T-helper 2 cell treated with Interferon-gamma antibody and Interleukin-4, amounts not matched to agents 100 ng/mL and 5 ng/mL, for 36 hours (primary cell): ENCODE measurements at places on chromosomes 7 and 10. TPM values are rescaled to one million over a fixed set of nuclear protein-coding genes. Genes with fewer than 3 reads are reported as not detected.

Gene AKR1C8
- 0.20 and 0.23 TPM in 2 replicates for total RNA-seq

Gene PEX1
- 13.5 and 14.0 TPM in 2 replicates for total RNA-seq

Gene EPO
- not detected in 2 replicates for total RNA-seq

Gene TRPV5
- not detected in 2 replicates for total RNA-seq

Gene NUTM2E
- total RNA-seq, result 0.11 TPM in 1 of 2 replicates, not detected in the other
